ENCODE measurements at places on chromosomes 2 and 18.

- no peak for DNase-seq
Measured at GRCh38 chr18:63249771-63250170, 69.8 kb downstream of the BCL2 start.

GRCh38 chr2:95374921-95375471 lies 27.5 kb upstream of the FAHD2A start:
- no peak for DNase-seq

GRCh38 chr2:111688482-111688881 lies 195.5 kb downstream of the ANAPC1 start:
- DNase-seq, result no peak

GRCh38 chr2:3348767-3349166 lies 28.9 kb downstream of the EIPR1 start:
- DNase-seq, result peak; percentile 66

DNA sequence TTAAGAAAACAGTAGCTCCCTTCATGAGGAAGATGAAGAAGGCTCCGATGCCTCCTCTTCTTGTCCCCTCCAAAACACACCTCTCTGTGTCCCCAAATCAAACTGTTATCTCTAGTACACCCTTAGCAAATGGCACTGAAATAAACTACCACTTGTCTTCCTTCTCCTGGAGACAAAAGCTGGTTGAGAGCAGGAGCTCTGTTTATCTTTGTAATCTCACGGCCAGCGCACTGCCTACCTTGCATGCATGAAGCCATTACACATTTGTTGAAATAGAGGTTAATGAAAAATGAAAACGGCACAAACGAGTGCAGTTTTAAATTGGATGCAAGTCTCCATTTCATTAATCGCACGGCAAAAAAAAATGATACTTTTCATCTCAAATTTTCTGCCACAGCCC lies 113.7 kb downstream of the EPB41L3 start:
- no peak for DNase-seq
